ENCODE measurements at places on chromosomes 6 and 20.

GRCh38 chr20:54608943-54609342, 133.6 kb downstream of the DOK5 start:
- DNase-seq, result no peak

GRCh38 chr20:20343932-20344331, 24.0 kb upstream of the INSM1 start:
- no peak for DNase-seq

DNA sequence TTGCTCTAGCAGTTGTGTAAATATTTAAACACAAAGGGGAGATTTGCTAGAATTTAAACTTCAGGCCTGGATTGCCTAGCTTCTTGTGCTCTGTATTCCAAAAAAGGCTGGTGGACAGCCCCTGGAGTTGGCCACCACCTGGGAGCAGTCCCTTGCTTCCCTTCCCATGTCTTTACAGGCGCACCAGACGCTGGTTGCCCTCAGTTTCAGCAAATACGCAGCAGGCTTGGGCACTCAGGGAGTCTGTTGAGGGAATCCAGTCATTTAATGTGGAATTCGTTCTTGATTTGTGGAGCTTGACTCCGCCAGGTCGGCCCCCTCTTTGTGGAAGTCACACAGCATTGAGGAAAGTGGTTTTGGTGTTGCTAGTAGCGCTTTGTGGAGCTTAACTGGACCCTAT, 156.8 kb downstream of the DTNBP1 start:
- no peak for DNase-seq

GRCh38 chr6:6643398-6643797, 54.9 kb downstream of the LY86 start:
- DNase-seq, result no peak

DNA sequence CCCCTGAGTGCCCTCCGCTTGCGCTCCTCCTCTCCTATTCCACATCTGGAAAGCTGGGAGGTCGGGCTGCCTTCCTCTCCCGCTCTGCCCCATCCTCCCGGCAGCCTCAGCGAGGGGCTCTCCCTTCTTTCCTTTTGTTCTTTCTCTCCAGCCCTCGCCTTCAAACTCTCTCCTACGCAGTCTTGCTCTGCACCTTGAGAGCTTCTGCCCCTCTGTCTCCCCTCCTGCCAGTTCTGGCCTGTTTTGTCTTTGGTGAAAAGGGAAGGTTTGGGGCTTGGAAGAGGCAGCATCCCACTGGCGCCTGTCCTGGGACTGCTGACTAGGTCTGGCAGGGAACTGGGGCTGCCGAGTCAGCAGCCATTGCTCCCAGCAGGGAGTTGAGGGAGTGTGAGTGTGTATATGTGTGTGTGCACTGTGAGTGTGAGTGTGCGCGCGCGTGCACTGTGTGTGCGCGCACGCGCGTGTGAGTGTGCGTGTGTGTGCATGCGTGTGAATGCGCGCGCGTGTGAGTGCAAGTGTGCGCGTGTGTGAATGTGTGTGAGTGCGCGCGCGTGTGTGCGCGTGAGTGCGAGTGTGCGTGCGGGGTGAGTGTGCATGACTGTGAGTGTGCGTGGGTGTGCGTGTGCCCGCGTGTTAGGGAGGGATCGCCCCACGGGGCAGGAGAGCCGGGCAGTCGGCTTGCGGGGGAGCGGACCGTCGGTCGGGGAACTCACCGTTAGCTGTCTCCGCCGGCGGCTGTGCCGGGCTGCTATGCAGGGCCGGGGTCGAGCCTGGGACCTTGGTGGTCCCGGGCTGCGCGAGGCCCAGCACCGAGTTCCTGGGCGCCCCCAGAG, 523 bp downstream of the CPXM1 start:
- DNase-seq, result no peak

DNA sequence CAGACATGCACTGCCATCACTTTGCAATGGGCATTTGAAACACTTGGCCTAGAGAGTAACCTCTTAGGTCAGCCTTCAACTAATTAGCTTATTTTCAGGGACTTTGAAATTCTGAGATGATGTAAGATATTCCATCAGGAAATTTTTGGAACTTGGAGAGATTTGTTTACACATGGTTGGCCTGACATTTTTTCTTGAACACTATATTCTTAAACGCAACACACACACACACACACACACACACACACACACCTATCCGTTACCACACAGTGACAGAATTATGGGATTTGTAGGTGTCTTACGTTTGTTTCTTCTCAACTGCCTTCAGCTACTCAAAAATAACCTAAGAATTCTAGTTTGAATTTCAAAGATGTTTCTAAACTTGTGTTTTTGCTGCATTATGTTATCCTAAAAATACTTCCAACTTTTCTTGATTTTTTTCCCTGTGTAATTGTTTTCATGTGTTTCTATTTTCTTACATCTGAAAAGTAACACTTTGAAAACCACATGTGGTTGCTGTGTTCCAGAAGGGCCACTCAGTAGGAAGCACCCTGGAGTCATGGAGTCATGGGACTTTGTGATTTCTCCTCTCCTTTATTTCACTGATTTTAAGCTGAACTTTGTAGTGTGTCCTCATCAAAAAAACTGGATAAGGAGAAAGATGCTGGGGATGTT, 31.9 kb downstream of the MARCKS start:
- DNase-seq, result no peak

GRCh38 chr6:150368762-150369161, at the start of gene IYD:
Gene IYD, plus strand, starts transcription at chr6:150369012. Its CDS starts 20 bp downstream, at chr6:150369032.
- no peak for DNase-seq

All from stimulated activated CD4-positive, alpha-beta T cell treated with anti-CD3 and anti-CD28 coated beads, Interleukin-2, amount 100 ng/mL, for 24 hours (primary cell).